ENCODE measurements at places on chromosomes 2 and 18. TPM values are rescaled to one million over a fixed set of nuclear protein-coding genes. Genes with fewer than 3 reads are reported as not detected.
A peak's percentile ranks its signal among the peaks of the same experiment; 100 is the strongest.

DNA sequence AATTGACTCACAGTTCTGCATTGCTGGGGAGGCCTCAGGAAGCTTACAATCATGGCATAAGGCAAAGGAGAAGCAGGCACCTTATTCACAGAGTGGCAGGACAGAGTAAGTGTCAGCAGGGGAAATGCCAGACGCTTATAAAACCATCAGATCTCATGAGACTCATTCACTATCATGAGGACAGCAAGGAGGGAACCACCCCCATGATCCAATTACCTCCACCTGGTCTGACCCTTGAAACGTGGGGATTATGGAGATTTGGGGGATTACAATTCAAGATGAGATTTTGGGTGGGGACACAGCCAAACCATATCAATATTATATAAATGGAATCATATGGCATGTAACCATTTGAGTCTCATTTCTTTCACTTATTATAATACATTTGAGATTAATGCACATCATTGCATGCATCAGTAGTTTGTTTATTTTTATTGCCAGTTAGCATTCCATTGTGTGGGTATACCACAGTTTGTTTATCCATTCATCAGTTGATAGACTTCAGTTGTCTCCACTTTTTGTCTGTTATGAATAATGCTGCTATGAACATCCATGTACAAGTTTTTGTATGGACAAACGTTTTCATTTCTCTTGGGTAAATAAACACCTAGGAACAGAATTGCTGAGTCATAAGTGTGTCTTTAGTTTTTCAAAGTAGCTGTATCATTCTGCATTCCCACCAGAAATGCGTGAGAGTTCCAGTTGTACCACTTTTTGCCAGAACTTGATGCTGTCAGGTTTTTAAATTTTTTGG lies 5.8 kb upstream of the SRBD1 start:
- DNase-seq: no peak

GRCh38 chr18:34281722-34282121 lies 57.0 kb upstream of the NOL4 start:
- DNase-seq: no peak

ITM2C gene
- total RNA-seq: 28.8 TPM

- no peak for DNase-seq
Observed at GRCh38 chr2:29657674-29658073, 263.7 kb downstream of the ALK start.

DNA sequence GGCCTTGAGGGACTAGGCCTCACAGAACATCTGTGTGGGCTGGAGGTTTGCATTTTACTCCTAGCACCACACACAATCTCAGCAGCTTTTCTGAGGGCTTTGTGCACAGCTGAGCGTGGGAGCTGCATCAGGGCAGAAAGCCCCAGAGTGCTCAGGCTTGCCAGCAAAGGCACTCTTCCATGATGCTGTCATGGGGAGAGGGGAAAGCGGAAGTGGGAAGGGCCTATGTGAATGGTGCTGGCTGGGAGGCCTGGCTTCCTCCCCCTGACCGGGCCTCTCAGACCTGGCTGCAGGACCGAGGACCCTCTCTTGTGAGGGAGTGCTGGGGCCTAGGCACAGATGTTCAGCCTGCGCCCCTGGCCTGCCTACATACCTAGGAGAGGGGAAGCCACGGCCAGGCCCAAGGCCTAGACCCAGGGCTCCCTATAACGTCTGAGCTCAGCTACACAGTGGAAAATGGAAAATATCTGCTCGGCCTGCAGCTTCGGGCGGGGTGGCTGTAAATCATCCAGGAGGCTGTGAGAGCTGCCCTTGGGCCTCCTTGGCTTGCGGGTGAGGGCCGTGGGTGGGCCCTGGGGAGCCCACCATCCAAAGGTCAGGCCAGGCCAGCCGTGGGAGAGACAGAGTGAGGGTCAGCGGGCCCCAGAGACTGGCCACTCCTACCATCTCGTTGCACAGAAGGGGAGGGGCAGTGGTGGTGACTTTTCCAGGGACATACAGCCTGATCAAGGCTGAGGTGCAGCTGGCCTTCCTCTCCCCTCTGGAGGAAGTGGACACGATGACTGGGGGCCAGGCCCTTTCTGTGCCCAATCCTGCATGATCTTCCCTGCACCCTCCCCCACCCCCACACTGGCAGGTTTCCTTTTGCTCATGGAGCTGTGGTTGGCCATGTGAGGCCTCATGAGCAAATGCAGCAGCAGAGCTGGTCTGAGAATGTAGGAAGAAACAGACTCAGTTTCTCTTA lies 22.8 kb downstream of the GLI2 start:
- DNase-seq: peak; percentile 77

DNA sequence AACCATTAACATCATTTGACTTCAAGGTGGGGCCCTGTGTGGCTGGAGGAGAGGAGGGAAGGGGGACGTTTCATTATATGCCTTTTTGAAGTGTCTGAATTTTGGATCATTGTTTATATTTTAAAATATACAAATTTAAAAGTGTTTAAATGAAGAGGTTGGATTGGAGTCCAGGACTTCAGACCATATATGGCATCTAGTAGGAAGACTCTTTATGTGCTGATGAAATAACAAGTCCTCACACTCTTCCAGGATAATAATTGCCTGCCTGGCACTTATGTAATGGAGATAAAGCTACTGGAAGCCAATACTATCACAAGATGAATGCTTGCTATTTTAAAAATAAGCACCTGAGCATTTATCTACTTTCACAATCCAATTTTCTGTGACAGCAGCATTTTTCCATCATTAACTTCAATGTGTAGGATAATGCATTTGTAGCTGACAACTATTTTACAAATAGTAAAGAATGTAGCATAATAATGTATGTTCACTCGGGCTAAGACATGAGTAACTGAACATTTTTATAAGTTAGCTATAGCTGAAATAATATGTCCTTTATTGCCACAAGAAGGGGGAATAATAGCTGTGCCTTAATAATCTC lies 188.4 kb downstream of the MTCL1 start:
- no peak for DNase-seq

DNA sequence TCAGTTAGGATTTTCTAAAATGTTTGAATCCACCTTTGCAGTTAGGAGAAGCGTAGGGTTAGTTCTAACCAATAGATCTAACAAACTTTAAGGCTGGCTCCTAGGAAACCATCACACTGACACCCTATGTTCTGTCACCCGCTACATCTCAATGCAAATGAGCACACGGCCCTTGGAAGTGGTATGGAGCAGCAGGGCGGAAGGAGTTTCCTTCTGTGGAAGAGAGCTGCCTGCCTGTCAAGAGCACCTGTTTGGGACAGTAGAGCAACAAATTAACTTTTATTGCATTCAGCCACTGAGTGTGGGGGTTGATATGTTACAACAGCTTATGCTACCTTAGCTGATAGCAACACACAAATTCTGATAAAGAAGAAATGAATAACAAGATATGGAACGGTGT lies 306.9 kb upstream of the RAB6C start:
- no peak for DNase-seq

GRCh38 chr2:26487192-26487591 lies 9.3 kb upstream of the OTOF start:
- no peak for DNase-seq

DNA sequence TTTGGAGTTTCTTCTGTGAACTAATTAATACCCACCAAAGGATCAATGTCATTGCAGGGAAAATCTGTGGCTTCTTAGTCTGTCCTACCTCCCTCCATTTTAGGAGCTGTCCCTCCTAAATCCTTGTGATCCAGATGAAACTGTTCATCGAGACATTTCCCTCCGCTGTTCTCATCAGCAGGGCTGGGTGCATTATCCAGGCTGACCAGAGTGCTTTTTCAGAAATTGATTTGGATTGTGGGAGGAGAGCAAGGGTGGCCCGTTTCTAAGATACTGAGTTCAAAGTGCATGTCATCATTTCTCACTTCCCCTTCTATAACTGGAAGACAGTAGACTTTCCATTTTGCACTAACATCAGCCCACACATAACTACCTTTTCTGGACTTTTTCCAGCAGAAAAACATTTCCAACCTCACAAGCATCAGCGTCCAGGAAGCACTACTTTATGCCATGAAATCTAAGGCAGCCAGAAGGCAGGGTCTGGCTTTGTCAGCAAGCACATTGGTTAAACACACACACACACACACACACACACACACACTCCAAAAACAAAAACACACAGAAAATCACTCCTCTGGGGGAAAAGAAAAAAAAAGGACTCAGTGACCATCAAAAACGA lies 94.1 kb downstream of the ANKRD44 start:
- no peak for DNase-seq

All from left ventricle myocardium superior (tissue), 1 donor.